ENCODE measurements at places on chromosomes 5 and 9. TPM values are rescaled to one million over a fixed set of nuclear protein-coding genes. Genes with fewer than 3 reads are reported as not detected.

IFNB1 gene
- total RNA-seq: not detected

FGF1 gene
- total RNA-seq: 0.09 TPM

ADAMTSL2 gene
- total RNA-seq: 0.11 TPM

LIFR gene
- total RNA-seq: 46.1 TPM

LCN15 gene
- total RNA-seq: not detected

KIF3A gene
- 3.9 TPM for total RNA-seq

C5orf24 gene
- total RNA-seq: 52.7 TPM

OLFM1 gene
- 12.9 TPM for total RNA-seq

SNCB gene
- total RNA-seq: 0.43 TPM

GADD45G gene
- 0.09 TPM for total RNA-seq

NTNG2 gene
- total RNA-seq: 0.60 TPM

BARHL1 gene
- total RNA-seq: not detected

ZNF474 gene
- total RNA-seq: 0.11 TPM

DOK3 gene
- total RNA-seq: 1.4 TPM

DMRTA1 gene
- total RNA-seq: 0.26 TPM

C6 gene
- total RNA-seq: not detected

RGS7BP gene
- total RNA-seq: not detected

SLCO4C1 gene
- not detected for total RNA-seq

ZNF883 gene
- not detected for total RNA-seq

CTXN3 gene
- total RNA-seq: not detected

FBXL7 gene
- 10.4 TPM for total RNA-seq

RABEPK gene
- total RNA-seq: 16.8 TPM

NXNL2 gene
- 0.98 TPM for total RNA-seq

SH3TC2 gene
- total RNA-seq: 21.3 TPM

RIMOC1 gene
- 12.9 TPM for total RNA-seq

HEMGN gene
- total RNA-seq: not detected

SMIM32 gene
- total RNA-seq: not detected

ARHGEF39 gene
- total RNA-seq: 0.17 TPM

THBS4 gene
- 0.22 TPM for total RNA-seq

OTP gene
- total RNA-seq: not detected

DPYSL3 gene
- total RNA-seq: 18.3 TPM

TAL2 gene
- not detected for total RNA-seq

SPINK7 gene
- not detected for total RNA-seq

OTULINL gene
- 1.0 TPM for total RNA-seq

CCDC112 gene
- total RNA-seq: 5.1 TPM

BRIX1 gene
- total RNA-seq: 16.0 TPM

C1QTNF3 gene
- total RNA-seq: 1.4 TPM

SLC34A1 gene
- not detected for total RNA-seq

SLC12A2 gene
- 36.5 TPM for total RNA-seq

KIAA0825 gene
- total RNA-seq: 3.4 TPM

ZBED3 gene
- 0.95 TPM for total RNA-seq

SIMC1 gene
- 1.6 TPM for total RNA-seq

SLIT3 gene
- total RNA-seq: under 0.01 TPM

NUTM2F gene
- total RNA-seq: not detected

GARIN3 gene
- not detected for total RNA-seq

NTRK2 gene
- under 0.01 TPM for total RNA-seq

DOCK8 gene
- 5.5 TPM for total RNA-seq

GPX8 gene
- 9.9 TPM for total RNA-seq

GARNL3 gene
- total RNA-seq: 3.0 TPM

FGFR4 gene
- 3.3 TPM for total RNA-seq

SLCO6A1 gene
- not detected for total RNA-seq

CARD9 gene
- total RNA-seq: 0.09 TPM
